ENCODE measurements at places on chromosomes 4 and X.

GRCh38 chr4:118180776-118181175, 146.5 kb downstream of the NDST3 start:
- DNase-seq: no peak

- no peak for DNase-seq
Measured at GRCh38 chr4:107913283-107913899, 18.0 kb upstream of the CYP2U1 start.

- no peak for DNase-seq
Measured at GRCh38 chr4:110108422-110108821, 90.0 kb downstream of the ELOVL6 start.

GRCh38 chr4:42216664-42217063, 64.2 kb upstream of the BEND4 start:
- DNase-seq: no peak

GRCh38 chr4:34170946-34171345, 2073.4 kb downstream of the ARAP2 start:
- DNase-seq: no peak

- DNase-seq: no peak
Measured at GRCh38 chr4:124954046-124954445, 241.5 kb upstream of the ANKRD50 start.

DNA sequence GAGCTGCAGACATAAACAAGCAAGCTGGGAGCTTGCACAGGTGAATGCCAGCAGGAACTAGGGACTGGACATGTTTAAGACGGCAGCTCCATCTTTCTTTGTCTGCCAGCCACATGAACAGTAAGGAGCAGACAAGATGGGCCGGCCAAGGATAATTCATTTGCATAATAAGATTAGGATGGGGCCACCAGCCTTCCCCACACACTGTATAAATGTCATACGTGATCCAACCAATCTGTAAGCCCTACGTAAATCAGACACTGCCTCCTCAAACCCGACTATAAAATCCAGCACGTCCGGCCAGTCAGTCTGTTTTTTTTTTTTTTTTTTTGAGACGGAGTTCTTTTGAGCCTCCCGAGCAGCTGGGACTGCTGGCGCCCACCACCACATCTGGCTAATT, 75.6 kb upstream of the BOD1L1 start:
- no peak for DNase-seq

GRCh38 chrX:65866146-65866545, 173.7 kb downstream of the VSIG4 start:
- no peak for DNase-seq

DNA sequence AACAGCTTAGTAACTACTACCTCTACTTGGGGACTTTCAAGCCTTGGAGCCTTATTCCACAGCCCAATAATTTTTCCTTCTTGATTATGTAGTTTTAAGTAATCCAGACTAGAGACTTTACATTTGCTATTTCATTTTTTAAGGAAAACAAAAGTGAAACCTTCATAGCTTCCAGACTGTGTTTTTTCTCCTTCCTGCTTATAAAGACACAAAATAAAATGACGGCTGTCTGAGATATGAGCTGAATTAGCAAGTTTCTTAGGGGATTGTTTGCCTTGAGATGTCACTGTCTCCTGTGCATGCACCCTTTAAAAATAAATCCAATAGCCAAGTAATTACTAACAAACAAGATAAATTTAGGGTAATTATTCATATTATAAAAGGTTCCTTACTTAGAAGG, 78.8 kb upstream of the PACRGL start:
- DNase-seq: no peak

DNA sequence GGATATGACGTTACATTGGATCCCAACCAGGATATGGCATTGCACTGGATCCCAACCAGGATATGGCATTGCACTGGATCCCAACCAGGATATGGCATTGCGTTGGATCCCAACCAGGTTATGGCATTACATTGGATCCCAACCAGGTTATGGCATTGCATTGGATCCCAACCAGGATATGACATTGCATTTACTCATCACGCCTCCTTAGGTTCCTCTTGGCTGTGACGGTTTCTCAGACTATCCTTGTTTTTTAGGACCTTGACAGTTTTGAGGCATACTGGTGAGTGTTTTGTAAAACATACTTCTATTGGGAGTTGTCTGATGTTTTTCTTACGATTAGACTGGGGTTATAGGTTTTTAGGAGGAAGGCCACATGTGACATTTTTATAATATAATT, 5.4 kb upstream of the ACSL1 start:
- DNase-seq: no peak

GRCh38 chrX:683576-683975, 53.0 kb downstream of the SHOX start:
- DNase-seq: no peak

DNA sequence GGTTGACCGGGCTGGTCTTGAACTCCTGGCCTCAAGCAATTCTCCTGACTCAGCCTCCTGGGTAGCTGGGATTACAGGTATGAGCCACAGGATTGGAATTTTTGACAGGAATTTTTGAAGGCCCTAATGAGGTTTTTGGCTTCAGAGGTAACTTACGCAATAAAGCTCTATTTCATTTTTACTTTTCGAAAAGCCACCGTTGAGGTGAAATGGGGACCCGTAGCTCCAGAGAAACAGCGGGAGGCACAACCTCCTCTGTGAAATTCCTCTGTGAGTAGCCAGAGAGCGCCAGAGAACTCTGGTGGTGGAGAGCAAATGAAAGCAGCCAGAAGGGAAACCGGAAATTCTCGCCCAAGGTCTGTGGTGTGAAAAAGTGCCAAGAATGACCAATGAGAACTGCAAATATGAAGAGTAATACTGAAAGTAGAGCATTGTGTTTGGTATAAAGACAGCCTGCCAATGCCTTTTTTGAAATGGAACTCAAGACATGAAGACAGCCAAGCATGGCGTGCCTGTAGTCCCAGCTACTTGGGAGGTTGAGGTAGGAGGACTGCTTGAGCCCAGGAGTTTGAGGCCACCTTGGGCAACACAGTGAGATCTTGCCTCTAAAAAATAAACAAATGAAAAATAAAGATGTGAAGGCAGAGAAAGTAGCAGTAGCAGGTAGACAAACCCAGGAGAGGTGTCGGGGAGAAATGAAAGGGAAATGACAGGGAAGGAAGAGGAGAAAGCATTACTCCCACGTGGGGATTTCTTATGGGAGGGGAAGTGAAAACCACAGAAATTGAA, 33.0 kb upstream of the TMEM131L start:
- DNase-seq: no peak

DNA sequence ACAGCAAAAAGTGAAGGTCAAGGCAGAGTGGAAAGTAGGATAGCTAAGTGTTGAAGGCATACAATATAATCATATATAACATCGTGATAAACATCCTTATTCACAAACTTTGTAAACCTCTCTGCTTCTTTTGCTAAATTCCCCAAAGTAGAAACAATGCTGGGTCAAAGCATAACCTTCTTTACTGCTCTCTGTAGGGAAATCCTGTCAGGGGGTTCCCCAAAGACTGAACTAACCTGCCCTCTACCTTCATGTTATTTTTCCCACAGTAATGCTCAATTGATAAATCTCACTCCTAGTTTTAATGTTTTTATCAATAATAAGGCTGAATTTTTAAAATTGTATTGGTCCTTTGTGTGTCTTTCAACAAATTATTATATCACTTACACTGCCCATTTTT, 55.7 kb downstream of the DCHS2 start:
- no peak for DNase-seq

DNA sequence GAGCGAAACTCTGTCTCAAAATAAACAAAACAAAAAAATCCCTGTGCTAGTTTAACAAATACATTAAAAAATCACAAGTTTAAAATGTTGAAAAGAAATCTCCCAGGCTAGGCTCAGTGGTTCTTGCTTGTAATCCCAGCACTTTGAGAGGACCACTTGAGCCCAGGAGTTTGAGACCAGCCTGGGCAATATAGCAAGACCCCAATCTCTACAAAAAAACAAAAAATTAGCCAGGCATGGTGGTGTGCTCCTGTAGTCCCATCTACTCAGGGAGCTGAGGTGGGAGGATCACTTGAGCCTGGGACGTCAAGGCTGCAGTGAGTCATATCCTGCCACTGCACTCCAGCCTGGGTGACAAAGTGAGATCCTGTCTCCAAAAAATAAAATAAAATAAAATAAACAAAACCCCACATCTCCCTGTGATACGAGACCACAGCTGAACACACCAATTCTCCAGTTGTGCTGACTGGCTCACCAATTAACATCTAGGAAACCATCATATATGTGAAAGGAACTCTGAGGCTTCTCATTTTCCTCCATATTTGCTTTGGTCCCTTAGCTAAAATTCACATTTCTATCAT, 7.3 kb downstream of the RPS4X start:
- DNase-seq: no peak

GRCh38 chr4:37450309-37450708, 205.8 kb downstream of the NWD2 start:
- DNase-seq: no peak

- no peak for DNase-seq
Measured at GRCh38 chr4:56038487-56039162, 89.9 kb downstream of the CEP135 start.

- DNase-seq: no peak
Measured at GRCh38 chrX:14673764-14674163, 144.4 kb downstream of the GLRA2 start.

DNA sequence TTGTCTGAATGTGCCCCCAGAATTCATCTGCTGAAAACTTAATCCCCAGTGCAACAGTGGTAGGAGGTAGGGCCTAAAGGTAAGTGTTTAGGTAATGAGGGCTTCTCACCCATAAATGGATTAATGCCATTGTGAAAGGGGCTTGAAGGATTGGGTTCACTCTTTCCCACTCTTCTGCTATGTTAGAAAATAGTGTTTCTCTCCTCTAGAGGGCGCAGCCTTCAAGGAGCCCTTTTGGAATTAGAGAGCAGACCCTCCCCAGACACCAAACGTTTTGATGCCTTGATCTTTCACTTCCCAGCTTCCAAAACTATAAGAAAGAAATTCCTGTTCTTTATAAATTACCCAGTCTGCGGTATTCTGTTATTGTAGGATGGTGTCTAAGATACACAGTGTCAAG, 706.4 kb downstream of the SMARCA1 start:
- no peak for DNase-seq

- DNase-seq: no peak
Measured at GRCh38 chr4:40423735-40424134, 88.6 kb downstream of the CHRNA9 start.

- DNase-seq: no peak
Measured at GRCh38 chrX:15973299-15973698, 118.7 kb upstream of the AP1S2 start.

Data from cortex of kidney (tissue), 1 donor.